CD4-positive, alpha-beta T cell treated with Interleukin-1 beta for 1 hour (primary cell): ENCODE measurements at places on chromosomes 2 and 18.

DNA sequence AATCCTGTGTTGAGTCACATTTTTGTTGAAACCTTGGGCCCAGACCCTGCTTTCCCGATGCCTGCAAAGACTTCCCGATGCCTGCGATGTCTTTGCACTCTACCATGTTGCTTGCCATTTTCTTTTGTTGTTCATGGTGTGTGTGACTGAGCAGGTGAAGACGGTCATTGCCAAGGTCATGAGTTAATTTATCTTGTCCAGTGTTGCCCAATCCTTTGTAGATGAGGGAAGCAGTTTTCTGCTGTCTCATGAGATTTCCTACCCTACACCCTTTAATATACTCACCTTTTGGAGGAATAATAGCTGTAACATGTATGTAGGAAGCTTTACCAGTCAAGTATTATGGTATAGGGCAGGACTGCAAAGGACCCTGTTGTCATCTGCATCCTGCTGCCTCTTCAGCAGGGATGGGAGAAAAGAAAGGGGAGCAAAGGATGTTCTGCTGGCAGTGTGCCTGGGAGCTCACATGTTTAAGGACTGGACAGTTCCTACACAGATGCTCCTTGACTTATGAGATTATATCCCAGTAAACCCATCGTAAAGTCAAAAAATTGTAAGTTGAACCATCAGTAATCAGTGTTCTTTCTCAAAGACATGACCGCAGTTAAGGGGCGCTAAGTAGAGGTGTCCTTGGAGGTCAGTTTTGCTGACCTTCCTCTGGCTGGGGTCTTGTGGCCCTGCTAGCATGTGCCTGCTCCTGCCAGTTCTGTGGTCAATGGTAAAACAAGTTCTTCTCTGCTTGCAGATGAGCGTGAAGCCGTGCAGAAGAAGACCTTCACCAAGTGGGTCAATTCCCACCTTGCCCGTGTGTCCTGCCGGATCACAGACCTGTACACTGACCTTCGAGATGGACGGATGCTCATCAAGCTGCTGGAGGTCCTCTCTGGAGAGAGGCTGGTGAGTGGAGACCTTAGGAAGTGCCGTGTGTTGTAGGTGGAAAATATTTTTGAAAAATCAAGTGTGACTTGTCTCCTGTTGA lies 124.8 kb upstream of the EML6 start:
- DNase-seq: no peak

GRCh38 chr18:47413327-47413726 lies 161.9 kb upstream of the SKOR2 start:
- DNase-seq: no peak

- no peak for DNase-seq
These were observed 114.3 kb upstream of the MGAT5 start for GRCh38 chr2:134139611-134140010.

GRCh38 chr18:23068570-23069310 lies 66.5 kb upstream of the CABLES1 start:
- no peak for DNase-seq

DNA sequence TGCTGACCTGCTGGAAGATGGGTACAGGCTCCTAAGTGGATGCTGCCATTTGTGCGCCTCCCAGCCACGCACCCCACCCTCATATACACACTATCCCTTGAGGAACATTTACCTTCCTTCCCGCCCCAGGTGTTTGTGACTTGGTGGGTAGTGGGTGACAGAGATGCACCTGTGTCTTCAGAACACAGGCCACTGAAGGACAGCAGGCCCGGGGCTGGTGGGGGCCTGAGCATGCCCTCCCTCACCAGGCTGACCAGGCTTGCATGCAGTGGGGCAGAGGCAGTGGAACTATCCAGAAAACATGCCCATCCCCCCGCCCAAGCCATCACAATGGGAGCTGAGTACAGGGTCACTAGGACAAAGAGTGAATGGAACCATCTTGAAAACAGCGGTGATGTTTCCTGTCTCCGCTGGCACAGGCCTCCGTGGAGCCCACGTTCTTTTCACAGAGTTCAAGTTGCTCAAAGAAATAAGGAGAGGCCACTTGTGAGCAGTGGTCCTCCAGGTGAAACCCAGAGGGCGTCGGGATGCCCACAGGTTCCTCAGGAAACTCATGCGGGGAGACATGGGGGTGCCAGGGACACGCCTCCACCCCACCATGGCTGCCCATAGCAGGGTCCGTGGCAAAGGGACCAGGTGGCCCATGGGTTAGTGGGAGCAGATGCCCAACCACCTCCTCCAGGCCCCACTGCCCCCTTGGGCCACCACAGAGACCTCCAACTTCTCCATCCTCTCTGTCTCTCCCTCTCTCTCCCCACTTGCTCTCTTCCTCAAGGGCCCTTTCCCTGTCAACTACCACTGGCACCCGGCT lies 90.9 kb downstream of the MALT1 start:
- DNase-seq: no peak

DNA sequence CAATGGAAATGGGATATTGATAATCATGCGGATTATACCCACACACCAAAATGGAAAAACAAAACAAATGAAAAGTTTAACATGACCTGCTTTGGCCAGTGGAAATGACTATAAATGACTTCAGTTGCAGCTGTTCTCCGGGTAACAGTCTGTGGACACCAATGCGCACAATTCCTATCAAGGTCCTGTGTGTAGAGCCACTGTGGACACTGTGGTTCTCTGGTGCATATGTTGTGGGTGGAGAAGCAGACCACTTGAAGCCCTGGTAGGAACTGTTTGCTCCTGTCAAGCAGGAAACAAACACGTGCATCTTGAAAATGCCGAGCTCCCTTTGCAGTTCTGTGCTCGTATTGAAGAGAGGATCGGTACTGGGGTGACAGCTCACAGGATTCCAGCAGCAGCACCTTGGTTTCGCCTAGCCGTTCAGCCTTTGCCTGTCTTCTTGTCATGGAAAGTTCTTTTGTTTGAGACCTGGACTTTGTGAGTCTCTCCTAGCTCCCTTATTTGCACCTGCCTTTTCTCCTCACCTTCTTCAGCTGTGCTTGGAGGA lies 32.9 kb downstream of the NCK2 start:
- no peak for DNase-seq

DNA sequence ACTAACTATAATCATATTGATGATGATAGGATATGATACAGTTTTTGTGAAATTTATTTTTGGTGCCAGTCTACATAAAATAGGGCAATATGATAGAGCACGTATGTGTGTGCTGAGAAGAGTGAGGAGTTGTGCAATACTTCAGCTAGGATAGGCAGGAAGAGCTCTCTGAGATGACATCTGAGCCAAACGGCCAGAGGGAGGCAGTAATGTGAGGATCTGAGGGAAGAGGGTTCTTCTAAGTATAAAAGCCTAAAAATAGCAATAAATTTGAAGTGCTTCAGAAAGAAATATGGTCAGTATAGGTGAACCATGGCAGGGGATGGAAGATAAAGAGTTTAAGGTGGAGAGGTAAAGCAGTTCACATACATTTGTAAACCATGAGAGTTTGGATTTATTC lies 102.5 kb downstream of the OLA1 start:
- DNase-seq: no peak

GRCh38 chr2:241534701-241535375 lies 23.7 kb upstream of the BOK start:
- DNase-seq: no peak

- DNase-seq: no peak
These were observed 95.7 kb downstream of the ZNF385B start for GRCh38 chr2:179765666-179766065.

GRCh38 chr18:74745633-74746403 lies 148.1 kb downstream of the ZNF407 start:
- no peak for DNase-seq

GRCh38 chr2:235936493-235936892 lies 231.7 kb downstream of the GBX2 start:
- DNase-seq: no peak

DNA sequence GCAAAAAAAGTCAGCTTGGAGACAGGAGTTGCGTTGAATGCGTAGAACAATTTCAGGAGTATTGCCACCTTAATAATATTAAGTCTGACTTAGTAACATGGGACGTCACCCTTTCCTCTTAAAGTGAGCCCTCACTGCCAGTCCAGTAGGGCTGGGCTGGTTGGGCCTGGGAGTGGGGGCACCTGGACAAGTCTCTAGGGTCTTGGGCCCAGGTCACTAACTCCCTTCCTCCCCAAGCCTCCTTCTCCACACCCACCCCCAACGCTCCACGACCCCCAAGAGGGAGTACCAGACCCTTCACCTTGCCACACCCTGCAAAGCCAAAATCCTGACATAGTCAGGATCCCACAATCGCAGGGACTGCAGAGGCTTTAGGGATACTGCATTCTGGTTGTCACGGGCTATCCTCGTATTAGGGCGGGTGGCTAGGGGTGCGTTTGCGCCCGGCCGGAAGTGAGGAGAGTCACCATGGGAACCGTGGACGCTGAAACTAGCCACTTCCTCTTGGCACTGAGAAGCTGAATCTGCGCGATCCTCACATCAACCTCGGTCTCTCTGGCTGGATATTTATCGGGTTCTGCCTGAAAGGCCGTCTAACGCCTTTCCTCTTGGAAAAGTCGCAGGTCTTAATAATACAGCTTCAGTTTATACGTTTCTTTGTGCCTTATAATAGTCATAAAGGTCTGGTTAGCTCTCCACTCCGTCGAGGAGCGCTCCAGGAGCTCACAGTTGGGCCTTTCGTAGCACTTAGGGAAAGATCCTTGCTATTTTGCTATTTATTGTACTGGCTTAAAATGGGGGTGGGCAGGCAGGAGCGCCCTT lies 10.3 kb upstream of the CXXC1 start:
- DNase-seq: peak; percentile 72

- DNase-seq: no peak
These were observed at the start of gene PTH2R for GRCh38 chr2:208406474-208407451. PTH2R (plus strand) TSS chr2:208406792; CDS start chr2:208407044, 252 bp downstream.

DNA sequence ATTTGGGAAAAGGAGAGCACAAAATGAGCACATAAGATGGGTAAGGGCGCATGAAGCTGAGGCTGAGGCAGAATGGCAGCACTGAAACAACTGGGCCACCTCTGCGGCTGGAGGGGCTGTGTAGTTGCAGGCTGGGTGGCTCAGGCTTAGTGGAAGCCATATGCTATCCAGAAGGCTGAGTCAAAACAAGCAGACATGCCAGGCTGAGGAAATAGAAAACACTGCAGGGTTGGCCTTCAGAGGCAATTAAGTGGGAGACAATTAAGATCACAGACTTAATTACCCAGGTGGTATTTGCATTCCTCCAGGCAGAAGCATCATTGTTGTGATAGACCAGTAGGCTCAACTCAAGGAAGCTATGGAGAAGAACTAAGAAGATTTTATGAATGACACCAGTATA lies 11.4 kb upstream of the XPO1 start:
- DNase-seq: no peak

DNA sequence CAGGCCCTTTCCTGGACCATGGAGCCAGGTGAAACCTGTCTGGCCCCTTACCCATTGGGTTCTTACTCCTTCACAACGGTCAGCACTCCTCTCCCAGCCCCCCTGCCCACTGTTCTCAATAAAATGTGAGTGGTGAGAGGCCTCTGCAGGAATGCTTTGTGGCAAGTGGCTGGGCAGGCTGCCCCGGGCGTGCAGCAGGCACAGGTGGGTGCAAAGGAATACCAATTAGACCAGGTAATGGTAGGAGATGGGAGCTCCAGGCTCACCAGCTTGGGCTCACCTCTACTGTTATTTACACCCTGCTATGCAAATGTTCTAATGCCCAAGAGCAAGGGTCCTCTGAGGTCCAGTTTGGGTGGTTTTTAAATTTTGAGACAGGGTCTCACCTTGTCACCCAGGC lies 6.0 kb downstream of the PRADC1 start:
- no peak for DNase-seq

DNA sequence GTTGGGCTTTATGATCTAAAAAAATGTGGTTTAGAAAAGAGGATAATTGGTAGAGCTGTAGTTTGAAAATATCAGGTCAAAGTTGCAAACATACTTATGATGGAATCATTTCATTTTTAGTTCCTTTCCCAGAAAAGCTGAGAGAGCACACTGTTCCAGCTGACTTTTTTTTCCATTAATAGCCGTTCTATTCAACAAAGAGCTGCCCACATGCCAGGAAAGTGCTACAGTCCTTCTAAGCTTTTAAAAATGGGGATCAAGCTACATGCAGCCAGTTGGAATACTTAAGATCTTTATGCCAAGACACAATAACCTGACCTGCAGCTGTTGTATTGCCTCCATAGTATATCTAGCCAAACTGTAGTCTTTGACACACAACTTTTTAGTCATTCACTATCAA lies 111.5 kb downstream of the GALNT3 start:
- no peak for DNase-seq

GRCh38 chr2:217275091-217275490 lies 415.2 kb upstream of the TNP1 start:
- no peak for DNase-seq

- DNase-seq: no peak
These were observed 444 bp upstream of the MMADHC start for GRCh38 chr2:149587950-149588487.

DNA sequence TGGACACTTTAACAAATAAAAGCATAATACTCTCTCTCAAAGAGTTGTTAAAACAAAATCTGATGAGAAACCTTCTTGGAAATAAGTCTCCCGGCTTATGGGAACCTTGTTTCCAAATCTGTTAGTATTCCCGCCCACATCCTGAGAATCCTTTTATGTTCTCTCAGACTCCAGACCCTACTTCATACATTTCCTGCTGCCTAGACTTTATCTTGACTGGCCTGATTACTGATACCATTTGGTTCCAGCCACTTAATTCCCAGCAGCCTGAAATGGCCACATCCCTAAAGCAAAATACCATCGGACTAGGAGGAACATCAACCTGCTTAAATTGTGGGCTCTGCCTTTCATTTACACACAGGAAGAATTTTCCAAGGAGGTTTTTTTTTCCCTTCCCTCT lies 79.1 kb upstream of the CYP1B1 start:
- DNase-seq: no peak

- DNase-seq: no peak
These were observed 16.3 kb downstream of the SULT1C2 start for GRCh38 chr2:108304975-108305374.

GRCh38 chr18:74326231-74326630 lies 10.6 kb downstream of the C18orf63 start:
- DNase-seq: no peak

GRCh38 chr2:134852518-134852917 lies 14.1 kb downstream of the ACMSD start:
- no peak for DNase-seq

DNA sequence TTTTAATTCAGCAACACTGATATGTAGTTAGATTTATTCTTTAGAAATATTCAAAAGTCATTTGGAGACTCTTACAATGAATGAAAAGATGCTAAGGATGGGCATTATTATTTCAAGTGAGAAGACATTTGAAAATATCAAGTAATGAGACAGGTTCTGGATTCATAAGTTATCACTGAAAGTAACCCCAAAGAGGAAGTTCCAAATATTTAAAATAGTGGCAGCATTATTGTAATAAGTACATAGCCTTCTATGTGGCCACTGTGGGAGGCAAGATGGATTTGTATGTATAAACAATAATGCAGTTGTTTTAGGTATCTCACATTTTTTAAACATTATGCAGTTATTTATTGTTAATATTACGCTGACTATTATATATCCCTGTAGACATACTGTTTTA lies 29.7 kb downstream of the ZC3H6 start:
- DNase-seq: no peak

GRCh38 chr2:134287323-134287722 lies 33.5 kb downstream of the MGAT5 start:
- no peak for DNase-seq

- no peak for DNase-seq
These were observed 21.8 kb downstream of the TNFAIP6 start for GRCh38 chr2:151379169-151379568.

- no peak for DNase-seq
These were observed 16.9 kb upstream of the ACKR3 start for GRCh38 chr2:236552581-236553363.
